ENCODE measurements at places on chromosomes 5 and 9. TPM values are rescaled to one million over a fixed set of nuclear protein-coding genes. Genes with fewer than 3 reads are reported as not detected.

Gene PAM
- total RNA-seq = 60.6 TPM

Gene PCSK5
- 1.1 TPM for total RNA-seq

Gene ALDOB
- total RNA-seq = not detected

Gene OR1J2
- total RNA-seq = not detected

Gene MGAT1
- total RNA-seq = 133 TPM

Gene CBY3
- total RNA-seq = not detected

Gene SHB
- 33.0 TPM for total RNA-seq

Gene TXNDC8
- total RNA-seq = not detected

Gene DNAI1
- not detected for total RNA-seq

Gene C5orf52
- total RNA-seq = not detected

Gene CCNI2
- total RNA-seq = 0.16 TPM

Gene FOXI1
- total RNA-seq = not detected

Gene LRRC19
- total RNA-seq = not detected

Gene NR5A1
- not detected for total RNA-seq

Gene LURAP1L
- total RNA-seq = 3.3 TPM

Gene PCDHA3
- not detected for total RNA-seq

Gene FIBCD1
- 1.1 TPM for total RNA-seq

Gene C5orf58
- not detected for total RNA-seq

Gene CCNO
- 8.5 TPM for total RNA-seq

Gene CAMK4
- 1.0 TPM for total RNA-seq

Gene GHR
- total RNA-seq = 2.0 TPM

Gene SLC1A3
- total RNA-seq = 12.2 TPM

Gene IL5
- total RNA-seq = not detected

Gene DDX46
- 14.1 TPM for total RNA-seq

Gene MELK
- total RNA-seq = 45.8 TPM

Gene NR2F1-AS1
- 0.11 TPM for total RNA-seq

Gene THBS4
- total RNA-seq = 1.7 TPM

Gene MEIKIN
- not detected for total RNA-seq

Gene PCDHB8
- total RNA-seq = not detected

Gene AGXT2
- not detected for total RNA-seq

Gene STK32A
- under 0.01 TPM for total RNA-seq

Gene SPINK13
- not detected for total RNA-seq

Gene ORM2
- not detected for total RNA-seq

Gene ACO1
- 30.2 TPM for total RNA-seq

Gene AK1
- 34.4 TPM for total RNA-seq

Gene CCL27
- total RNA-seq = not detected

Gene SLC25A2
- total RNA-seq = not detected

Gene LHX2
- 12.3 TPM for total RNA-seq

Gene COL23A1
- 0.16 TPM for total RNA-seq

Gene SH3TC2
- total RNA-seq = 12.1 TPM

Gene FGFR4
- total RNA-seq = 8.5 TPM

Gene NDUFS6
- 125 TPM for total RNA-seq

Gene ZNF658
- total RNA-seq = 3.5 TPM

Gene WWC1
- 18.3 TPM for total RNA-seq

Gene GRIN3A
- total RNA-seq = not detected

Gene PCDHA1
- not detected for total RNA-seq

Gene ADRB2
- 11.9 TPM for total RNA-seq

Gene SLC45A2
- not detected for total RNA-seq

Gene NUTM2G
- not detected for total RNA-seq

Gene ARL14EPL
- total RNA-seq = not detected

Gene FBXO10
- total RNA-seq = 1.9 TPM

Gene SLC36A2
- not detected for total RNA-seq
